ENCODE measurements at places on chromosomes 5 and 9.

- no peak for DNase-seq
These were observed 4.2 kb downstream of the DAB2 start for GRCh38 chr5:39420482-39421145.

DNA sequence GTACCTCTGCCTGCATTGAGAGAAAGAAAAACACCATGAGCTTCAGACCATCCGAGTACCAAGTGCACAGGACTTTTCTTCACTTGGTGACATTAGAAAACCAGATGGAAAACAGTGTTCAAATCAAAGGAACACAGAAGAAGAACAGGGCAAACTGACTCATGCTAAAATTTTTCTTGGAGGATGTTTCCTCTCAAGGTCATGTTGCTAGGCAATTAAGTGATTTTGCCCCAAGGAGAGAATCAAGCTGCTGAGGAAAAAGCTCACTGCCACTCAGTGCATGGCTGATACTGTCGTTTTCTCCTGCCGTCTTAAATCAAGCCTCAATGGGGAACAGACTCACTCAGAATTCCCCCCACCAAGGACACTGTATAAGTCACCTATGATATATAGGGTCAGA lies 57.9 kb upstream of the SIMC1 start:
- no peak for DNase-seq

GRCh38 chr9:89425921-89426383 lies 72.0 kb downstream of the SEMA4D start:
- DNase-seq: no peak

DNA sequence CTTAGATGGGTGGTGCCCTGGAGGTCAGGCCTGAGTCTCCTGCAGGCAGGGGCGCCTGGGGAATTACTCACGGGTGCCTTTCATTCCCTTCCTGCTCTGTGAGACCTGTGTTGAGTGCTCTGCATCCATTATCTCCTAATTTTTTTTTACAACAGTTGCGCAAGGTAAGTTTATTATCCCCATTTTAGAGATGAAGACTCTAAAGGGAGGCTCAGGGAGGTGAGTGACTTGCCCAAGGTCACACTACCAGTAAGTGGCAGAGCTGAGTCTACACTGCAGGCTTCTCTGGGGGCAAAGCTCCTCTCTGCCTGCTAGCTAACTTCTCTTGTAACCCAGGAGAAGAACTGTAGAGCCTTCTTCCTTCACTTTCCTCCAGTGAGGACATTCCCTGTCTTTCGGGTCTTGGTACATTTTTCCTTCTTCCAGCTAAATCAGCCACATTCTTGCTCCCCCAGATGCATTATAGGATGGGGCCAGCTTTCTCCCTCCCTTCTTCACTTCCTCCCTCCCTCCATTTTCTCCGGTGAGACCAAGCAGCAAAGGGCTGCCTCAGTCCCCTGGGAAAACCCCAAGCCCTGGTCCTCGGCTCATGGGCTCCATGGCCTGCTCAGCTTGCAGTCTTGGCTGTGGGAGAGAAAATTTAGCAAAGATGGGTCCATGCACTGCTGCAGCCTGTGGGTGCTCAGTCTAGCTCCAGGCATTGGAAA lies 1.8 kb downstream of the PRR7 start:
- no peak for DNase-seq
